ENCODE measurements at places on chromosomes 12 and 14.

- peak; percentile 46 for DNase-seq
These were observed 268.9 kb downstream of the RAD51B start for GRCh38 chr14:68088451-68088854.

- peak; percentile 30 for DNase-seq
These were observed 2.2 kb downstream of the FRMD6 start for GRCh38 chr14:51653775-51654532.

DNA sequence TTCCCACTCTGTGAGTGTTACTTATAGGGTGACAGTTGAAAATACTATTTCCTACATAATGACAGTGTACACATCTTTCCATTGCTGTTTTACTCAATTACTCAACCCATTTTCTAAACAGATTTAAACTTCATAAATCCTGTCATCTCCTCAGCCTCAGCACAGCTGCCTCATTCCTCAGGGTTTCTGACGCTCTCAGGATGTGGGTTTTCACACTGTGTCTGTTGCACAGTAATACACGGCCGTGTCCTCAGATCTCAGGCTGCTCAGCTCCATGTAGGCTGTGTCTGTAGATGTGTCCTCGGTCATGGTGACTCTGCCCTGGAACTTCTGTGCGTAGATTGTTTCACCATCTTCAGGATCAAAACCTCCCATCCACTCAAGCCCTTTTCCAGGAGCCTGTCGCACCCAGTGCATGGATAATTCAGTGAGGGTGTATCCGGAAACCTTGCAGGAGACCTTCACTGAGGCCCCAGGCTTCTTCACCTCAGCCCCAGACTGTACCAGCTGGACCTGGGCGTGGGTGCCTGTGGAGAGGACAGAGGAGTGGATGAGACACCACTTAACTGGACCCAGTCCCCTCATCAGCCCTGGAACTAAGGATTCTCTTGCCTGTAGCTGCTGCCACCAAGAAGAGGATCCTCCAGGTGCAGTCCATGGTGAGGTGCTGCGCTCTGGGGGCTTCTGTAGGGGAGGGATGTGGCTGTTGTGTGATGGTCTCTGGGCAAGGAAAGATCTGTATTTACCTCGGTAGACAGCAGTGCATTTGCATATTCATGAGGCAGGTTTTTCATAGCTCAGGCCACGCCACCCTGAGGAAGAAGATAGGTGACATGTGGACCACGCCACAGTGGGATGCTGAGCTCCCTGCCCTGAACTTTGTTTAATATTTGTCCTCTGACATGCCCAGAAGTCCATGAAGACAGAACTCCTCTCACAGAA lies 750.2 kb downstream of the TMEM121 start:
- no peak for DNase-seq

DNA sequence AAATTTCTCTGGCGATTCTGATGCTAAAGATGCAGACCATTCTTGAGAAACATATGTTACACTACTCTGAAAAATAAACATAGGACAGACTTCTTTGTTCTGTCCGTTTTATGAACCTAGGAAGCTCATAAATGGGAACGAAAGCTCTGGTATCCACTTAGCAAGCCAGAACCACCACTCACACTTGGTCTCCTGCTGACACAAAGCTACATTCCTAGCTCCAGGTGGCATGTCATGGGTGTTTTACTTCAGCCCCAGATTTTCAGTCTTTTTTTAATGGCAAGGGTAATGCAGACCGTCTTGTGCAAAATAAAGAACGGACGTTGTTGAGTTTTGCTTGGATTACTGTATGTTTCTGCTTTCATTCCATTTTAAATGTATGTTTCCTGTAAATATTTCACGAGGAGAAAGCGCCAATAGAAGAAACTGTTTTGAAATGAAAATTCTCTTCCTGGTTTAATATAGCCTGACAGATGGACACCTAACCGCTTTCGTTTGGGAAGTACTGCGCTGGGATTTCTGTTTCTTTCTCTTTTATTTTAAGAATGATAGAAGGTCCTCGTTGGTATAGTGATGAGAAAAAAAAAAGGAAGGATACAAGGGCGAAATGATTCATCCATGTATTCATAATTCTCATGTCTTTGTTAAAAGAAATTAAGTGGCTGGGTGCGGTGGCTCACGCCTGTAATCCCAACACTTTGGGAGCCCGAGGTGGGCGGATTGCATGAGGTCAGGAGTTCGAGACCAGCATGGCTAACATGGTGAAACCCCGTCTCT lies 871 bp upstream of the COQ5 start:
- DNase-seq = peak; percentile 50

- DNase-seq = peak; percentile 22
These were observed 169.2 kb downstream of the APAF1 start for GRCh38 chr12:98814254-98814653.

DNA sequence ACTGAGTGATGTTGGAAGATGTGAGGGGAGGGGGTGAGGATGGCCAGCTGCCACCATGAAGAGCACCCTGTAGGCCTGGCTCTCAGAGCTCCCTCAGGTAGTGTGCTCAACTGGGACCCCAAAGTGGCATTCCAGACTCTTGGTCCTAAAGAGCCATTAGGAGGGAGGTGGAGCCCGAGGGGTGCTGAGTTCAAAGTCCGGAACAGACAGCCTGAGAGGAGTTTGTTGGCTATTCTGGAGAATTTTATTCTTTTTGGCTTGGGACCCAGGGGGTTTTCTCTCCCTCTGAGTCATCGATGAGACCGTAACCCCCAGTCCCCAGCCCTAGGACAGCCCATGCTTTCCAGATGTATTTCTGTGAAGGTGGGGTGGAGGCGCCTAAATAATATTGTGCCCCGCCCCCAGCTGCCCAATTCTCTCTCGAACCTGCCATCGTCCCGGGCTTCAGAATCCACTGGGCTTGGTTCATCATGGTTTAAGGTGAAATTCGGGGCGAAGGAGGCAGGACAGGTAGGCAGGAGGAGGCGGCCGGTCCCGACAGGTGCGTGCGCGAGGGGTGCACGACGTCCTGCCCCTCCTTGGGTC lies 690 bp upstream of the RBP5 start:
- no peak for DNase-seq

GRCh38 chr12:84816916-84817695 lies 95.5 kb downstream of the SLC6A15 start:
- no peak for DNase-seq

GRCh38 chr14:31419967-31420318 lies 407 bp downstream of the HEATR5A start:
- DNase-seq = peak; percentile 56

DNA sequence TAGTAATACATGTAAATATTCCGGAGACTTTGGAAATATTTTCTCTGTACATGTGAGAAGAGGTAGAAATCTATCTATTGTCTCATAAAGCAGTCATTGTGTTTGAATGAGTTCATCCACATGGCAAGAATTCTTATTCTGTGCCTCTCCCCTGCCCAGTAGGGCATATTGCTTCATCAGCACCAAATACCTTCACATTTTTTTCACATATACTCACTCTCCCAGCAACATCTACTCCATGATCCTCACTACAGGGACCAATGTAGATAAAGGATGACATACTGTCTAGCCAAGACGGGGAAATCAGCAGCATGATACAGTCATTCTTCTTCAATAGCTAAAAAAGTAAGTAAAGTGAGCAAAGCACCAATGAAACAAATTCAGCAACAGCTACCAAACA lies 1.3 kb upstream of the TAS2R14 start:
- peak; percentile 88 for DNase-seq

DNA sequence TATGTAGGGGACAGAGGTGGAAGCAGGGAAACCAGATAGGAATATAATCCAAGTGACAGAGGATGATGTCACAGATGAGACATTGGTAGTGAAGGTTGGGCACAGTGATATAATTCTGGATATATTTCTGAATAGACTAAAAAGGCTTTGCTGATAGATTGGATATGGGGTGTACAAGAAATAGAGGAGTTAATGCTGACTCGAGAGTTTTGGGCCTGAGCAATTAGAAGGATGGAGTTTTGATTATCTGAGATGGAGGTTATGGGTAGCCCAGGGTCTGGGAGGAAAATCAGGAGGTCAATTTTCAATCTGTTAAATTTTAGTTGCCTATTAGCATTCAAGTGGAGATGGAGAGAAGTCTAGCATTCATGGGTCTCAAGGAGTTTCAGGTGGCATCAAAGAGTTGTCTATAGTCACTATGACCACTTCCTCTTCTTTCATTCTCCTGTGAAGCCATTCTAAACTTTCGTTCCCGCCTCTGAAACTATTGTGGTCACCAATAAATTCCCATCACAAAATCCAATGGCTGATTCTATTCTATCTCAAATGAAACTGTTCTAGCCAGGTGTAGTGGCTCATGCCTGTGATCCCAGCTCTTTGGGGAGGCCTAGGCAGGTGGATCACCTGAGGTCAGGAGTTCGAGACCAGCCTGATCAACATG lies 10.6 kb upstream of the ANO6 start:
- no peak for DNase-seq

DNA sequence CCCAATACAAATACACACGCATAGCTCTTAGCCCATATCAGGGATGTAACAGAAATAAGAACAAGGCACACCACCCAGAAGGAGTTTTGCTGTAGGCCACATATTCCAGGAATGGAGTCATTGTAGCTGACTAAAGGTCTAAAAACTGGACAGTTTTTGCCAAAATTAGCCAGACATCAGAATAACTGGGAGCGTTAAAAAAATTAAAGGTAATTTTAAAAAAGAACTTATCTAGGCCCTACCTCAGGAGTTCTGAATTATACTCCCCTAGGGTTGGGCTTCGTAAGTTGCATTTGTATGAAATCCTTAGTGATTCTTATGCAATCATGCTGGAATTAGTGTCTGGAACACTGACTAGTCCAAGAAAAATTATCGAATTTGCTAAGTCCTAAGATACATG lies 987.7 kb downstream of the GALC start:
- peak; percentile 19 for DNase-seq

GRCh38 chr12:125424909-125425308 lies 359.7 kb downstream of the AACS start:
- DNase-seq = no peak

- no peak for DNase-seq
These were observed 446.4 kb downstream of the EGLN3 start for GRCh38 chr14:33504246-33505099.

GRCh38 chr14:101351146-101351545 lies 210.1 kb upstream of the DIO3 start:
- DNase-seq = no peak

DNA sequence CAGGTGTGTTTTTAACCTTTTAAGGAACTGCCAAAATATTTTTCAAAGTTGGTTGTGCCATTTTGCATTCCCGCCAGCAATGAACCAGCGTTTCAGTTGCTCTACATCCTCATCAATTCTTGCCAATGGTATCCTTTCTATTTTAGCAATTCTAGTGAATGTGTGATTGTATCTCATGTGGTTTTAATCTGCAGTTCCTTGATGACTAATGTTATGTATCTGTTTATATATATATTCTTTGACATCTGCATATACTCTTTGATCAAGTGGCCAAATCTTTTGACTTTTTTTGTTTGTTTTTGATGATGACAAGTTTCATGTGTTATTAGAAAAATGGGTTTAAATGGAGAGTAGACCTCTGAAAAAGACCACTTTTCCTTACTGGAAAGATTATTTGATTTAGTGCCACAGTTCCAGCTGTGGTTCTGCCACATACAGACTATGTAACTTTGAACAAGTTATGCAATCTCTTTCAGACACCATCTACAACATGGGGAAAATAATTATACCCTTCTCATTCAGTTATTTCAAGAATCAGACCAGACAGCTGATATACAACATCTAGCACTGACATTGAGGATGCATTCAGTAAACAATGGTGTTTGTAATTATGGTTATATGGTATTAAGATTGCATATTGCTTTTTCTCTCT lies 146.3 kb upstream of the CNOT2 start:
- no peak for DNase-seq

GRCh38 chr12:49264466-49264872 lies 413 bp upstream of the TUBA1C start:
- peak; percentile 29 for DNase-seq

DNA sequence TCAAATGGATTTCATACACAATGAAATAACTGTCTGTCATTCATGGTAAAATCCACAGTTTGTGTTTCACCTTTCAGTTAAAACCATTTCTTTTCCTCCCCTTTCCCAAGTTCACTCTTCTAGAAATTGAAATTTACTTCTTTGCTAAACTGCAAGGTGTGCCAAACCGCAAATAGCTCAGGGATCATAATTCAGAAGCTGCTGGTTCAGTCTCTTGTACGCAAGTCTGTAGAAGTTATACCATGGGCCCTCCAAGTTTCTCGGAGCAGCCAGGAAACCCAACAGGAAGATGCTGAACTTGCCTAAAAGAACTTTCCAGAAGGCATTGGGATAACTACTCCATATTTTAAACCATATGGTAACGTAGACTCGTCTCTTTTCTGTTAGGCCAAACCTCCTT lies 268.9 kb downstream of the FLRT2 start:
- DNase-seq = no peak

- no peak for DNase-seq
These were observed 3.3 kb upstream of the PLEKHG3 start for GRCh38 chr14:64700894-64701293.

GRCh38 chr14:68199554-68200151 lies 380.1 kb downstream of the RAD51B start:
- DNase-seq = peak; percentile 98

- DNase-seq = peak; percentile 23
These were observed 50.3 kb downstream of the MAP1LC3B2 start for GRCh38 chr12:116609319-116610114.

GRCh38 chr14:101179691-101180211 lies 276.2 kb upstream of the RTL1 start:
- DNase-seq = no peak

DNA sequence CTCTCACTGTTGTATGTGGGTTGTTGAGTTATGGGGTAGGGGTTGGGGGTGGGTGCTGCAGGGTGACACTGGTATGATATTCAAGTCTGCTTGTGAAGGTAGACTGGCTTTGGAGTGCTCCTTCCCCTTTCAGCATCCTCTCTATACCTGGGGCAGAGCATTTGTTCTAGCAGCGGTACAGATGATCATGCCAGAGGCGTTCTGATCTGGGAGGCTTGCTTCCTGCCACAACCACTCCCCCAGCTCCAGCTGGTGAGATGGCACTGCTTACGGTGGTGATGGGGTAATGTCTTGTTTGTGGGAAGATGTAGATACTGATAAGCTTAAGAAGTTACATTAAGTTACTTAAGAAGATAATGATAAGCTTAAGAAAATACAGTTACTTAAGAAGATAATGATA lies 131.8 kb downstream of the ERC1 start:
- peak; percentile 32 for DNase-seq

GRCh38 chr12:16607906-16608775 lies 2.2 kb upstream of the LMO3 start:
- DNase-seq = no peak

DNA sequence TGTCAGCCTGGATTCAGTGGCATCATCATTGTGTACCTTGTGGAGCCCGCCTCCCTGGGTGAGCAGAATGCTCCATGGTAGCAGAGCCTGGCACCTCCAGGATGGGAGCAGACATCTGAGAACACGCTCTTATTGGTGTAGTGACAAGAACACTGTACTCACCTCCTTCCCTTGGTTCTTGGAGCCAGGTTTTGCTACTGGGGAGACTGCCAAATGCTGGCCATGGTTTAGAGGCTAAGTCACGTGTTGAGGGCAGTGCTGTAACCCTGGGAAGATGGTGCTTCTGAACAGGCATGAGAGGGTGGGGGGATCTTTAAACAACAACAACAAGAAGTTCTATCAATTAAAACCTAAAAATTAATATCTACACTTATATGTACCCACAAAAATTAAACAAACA lies 47.6 kb upstream of the ASPG start:
- no peak for DNase-seq

- peak; percentile 94 for DNase-seq
These were observed 65.9 kb downstream of the DDX51 start for GRCh38 chr12:132078190-132078589.
